ENCODE measurements at places on chromosomes 1 and 21.

DNA sequence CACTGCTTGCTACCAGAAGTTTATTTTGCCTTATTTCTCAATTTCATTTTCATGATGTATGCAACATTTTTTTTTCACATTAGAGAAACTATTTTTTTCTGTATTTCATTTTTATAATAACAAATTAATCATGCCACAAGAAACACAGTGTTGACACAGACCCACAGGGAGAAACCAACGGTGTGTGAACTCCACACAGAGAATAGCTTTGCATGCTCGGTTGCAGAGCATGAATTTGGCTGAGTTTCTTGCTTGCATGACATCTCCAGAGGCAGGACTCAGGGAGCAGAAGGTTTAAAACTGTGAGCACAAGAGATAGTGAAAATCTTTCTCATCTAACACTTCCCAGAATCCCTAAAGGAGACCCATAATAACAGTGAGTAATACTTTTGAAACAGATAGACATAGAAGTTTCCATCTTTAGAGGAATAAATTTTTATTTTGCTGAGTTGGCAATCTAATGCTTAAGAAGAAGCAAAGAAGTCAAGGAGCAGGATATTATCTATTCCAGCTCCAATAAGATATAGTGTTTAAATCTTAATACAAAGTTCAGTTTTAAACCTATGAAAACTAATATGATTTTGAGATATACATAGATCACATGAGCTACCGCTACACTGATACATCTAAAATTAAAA, 890.9 kb downstream of the MRPL39 start:
- no peak for DNase-seq

GRCh38 chr1:12088607-12089006, 25.5 kb downstream of the TNFRSF8 start:
- peak; percentile 69 for DNase-seq

- DNase-seq = no peak
These were observed 34.7 kb upstream of the RGL1 start for GRCh38 chr1:183769956-183770815.

- DNase-seq = no peak
These were observed 77.5 kb downstream of the SLC45A1 start for GRCh38 chr1:8395433-8395866.

DNA sequence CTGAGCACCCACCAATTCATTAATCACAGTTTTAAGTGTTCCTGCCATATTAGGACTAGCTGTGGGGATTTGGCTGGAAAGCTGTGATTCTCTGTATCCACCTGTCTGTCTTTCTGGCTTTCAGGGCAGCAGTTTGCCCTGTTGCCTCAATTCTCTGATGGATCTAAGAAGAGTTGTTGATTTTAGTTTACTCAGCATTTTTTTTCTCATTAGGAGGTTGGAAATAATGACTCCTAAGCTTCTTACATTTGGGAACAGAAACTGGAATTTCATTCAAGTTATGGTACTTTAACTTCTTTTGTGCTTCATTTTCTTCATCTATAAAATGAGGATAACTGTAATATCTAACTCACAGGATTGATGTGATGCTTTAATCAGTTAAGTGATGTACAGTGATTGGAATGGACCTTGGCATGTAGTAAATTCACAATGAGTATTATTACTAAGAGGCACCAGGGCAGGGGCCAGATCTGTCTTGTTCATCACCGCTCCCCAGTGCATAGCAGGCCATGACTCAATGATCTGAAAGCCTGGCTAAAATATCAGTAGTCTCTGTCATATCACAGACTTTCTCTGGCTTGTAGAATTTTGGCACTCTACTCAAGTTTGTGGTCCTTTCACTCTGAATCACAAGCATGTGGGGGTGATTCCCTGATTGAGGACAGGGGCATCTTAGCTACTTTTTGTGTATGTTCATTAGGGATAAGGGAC, 51.4 kb upstream of the GREM2 start:
- no peak for DNase-seq

GRCh38 chr1:202130297-202130721, 7.6 kb downstream of the GPR37L1 start:
- DNase-seq = no peak

- no peak for DNase-seq
These were observed 268.7 kb downstream of the OLFM3 start for GRCh38 chr1:101728029-101728428.

Data from activated CD4-positive, alpha-beta memory T cell treated with anti-CD3 and anti-CD28 coated beads for 36 hours (primary cell).